Activated CD8-positive, alpha-beta memory T cell treated with anti-CD3 and anti-CD28 coated beads, Interleukin-2, amount 10 ng/mL, durations not matched to agents 7 days and 5 days (primary cell): ENCODE measurements at places on chromosomes 16 and 17. TPM values are rescaled to one million over a fixed set of nuclear protein-coding genes. Genes with fewer than 3 reads are reported as not detected.

REXO5 gene
- total RNA-seq = 18.7 TPM

- peaks cover 5% of the 10 kb centered on the region for H3K4me1 ChIP-seq
- no peak overlapping the region for H3K27ac ChIP-seq
- no peak overlapping the region for H3K4me3 ChIP-seq
- DNase-seq = no peak
- no peaks in the 10 kb centered on the region for H3K27me3 ChIP-seq
- peaks cover 41% of the 10 kb centered on the region for H3K36me3 ChIP-seq
Observed at GRCh38 chr17:78049609-78050008, 78.9 kb downstream of the TMC6 start.

ZG16B gene
- 3.6 TPM for total RNA-seq

GRCh38 chr16:88761143-88761534 is 23.9 kb downstream of the PIEZO1 start:
- H3K4me3 ChIP-seq = no peak overlapping the region
- no peaks in the 10 kb centered on the region for H3K27me3 ChIP-seq
- DNase-seq = no peak
- peaks cover 1% of the 10 kb centered on the region for H3K36me3 ChIP-seq

- H3K36me3 ChIP-seq = peaks cover 3% of the 10 kb centered on the region
- H3K27ac ChIP-seq = no peak overlapping the region
- H3K27me3 ChIP-seq = peaks cover 19% of the 10 kb centered on the region
- DNase-seq = no peak
- H3K4me3 ChIP-seq = no peak overlapping the region
- H3K4me1 ChIP-seq = peaks cover 3% of the 10 kb centered on the region
Observed at GRCh38 chr16:89197633-89198416, 2.5 kb downstream of the SLC22A31 start.

GRCh38 chr16:14963281-14964173 is 11.3 kb upstream of the PDXDC1 start:
- H3K36me3 ChIP-seq = no peaks in the 10 kb centered on the region
- H3K4me1 ChIP-seq = no peaks in the 10 kb centered on the region
- peaks cover 20% of the 10 kb centered on the region for H3K27me3 ChIP-seq
- no peak overlapping the region for H3K4me3 ChIP-seq
- DNase-seq = no peak

DNA sequence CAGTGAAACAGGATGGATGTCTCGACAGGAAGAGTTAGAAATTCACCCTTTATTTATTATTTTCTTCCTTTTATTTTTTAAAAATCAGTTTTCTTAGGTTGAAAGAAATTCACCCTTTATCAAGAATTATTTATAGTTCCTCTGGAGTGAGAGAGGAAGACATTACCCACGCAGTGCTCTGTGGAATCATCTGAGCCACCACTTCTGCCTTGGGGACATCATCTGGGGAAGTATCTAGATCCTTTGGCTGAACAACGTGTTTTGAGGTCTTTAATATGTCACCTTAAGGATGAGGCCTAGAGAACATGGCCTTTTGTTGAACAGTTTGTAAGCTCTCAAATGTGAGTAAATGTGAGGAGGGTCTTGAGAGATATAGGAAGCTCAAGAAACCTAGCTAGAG is 183.3 kb downstream of the UTP18 start:
- H3K36me3 ChIP-seq = peaks cover 1% of the 10 kb centered on the region
- no peak overlapping the region for H3K4me3 ChIP-seq
- peaks cover 16% of the 10 kb centered on the region for H3K4me1 ChIP-seq
- no peak for DNase-seq

DNA sequence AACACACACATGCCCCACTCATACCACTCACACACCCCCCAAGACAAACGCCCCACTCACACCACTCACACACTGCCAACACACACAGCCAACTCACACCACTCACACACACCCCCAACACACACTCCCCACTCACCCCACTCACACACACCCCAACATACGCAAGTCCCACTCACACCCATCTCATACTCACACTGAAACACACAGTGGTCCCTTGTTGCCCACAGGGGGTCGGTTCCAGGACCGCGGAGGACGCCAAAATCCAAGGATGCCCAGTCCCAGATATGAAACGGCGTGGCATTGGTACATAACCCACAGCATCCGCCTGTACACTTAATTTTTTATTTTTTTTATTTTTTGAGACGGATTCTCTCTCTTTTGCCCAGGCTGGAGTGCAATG is 20.9 kb downstream of the RNF213 start:
- H3K27ac ChIP-seq = no peak overlapping the region
- no peak overlapping the region for H3K4me3 ChIP-seq
- peaks cover 55% of the 10 kb centered on the region for H3K36me3 ChIP-seq

DNA sequence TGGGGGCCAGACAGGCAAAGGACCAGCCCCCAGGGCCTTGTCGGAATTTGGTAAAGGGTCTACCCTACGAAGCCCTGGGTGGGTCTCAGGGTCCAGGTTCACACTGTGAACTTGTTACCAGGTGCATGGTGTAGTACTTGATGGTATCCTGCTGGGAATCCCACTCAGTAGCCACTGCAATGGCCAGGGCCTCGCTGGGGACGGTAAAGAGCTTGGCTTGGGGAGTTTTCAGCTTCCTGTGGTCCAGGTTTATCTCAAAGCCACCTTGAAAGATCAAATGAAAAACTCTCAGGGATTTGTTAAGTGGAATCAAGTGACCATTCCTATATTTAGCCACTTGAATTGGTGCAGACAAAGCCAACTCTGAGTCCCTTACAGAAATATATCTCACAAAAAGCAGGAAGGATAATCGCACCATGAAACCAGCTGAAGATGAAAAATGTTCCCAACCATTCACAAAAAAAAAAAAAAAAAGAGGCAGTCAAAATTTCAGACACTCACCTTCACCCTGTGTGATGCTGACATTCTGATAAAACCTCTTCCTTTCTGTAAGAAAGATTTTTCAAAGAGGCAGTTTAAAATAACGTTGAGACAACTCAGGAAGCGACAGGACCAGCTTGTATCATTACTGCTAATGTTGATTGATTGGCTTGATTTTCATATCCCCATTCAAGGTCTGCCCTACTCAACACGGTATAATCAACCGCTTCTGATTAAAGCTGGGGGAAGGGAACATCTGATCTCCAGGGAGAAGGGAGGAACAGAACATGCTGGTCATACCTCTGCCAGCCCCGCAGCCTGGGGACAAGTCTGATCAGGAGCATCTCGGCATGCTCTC is 10.6 kb downstream of the ATPAF2 start:
- no peak overlapping the region for H3K4me3 ChIP-seq
- H3K27ac ChIP-seq = no peak overlapping the region
- H3K27me3 ChIP-seq = no peaks in the 10 kb centered on the region

DNA sequence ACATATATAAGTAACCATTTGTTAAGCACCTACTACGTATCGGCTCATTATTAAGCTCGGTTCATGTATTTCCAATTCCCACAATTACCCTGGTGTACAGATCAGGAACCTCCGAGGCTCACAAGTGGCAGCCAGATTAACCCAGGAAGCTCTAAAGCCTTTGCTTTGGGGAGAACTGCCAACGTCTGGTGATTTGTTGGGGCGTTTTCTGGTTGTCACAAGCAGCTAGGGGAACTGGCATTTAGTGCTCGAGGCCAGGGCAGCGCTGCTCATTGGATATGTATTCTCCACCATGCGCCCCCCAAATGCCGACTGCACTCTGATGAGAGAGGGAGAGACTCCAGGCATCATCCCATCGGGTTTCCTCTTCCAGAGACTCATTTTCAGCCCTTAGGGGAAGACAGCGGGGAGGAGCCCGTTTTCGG is 541 bp downstream of the ZNF18 start:
- H3K27me3 ChIP-seq = no peaks in the 10 kb centered on the region
- peaks cover 12% of the 10 kb centered on the region for H3K36me3 ChIP-seq
- H3K27ac ChIP-seq = peak overlapping the region; percentile 88
- H3K4me3 ChIP-seq = peak overlapping the region; percentile 95

KRTAP4-3 gene
- total RNA-seq = not detected

DNA sequence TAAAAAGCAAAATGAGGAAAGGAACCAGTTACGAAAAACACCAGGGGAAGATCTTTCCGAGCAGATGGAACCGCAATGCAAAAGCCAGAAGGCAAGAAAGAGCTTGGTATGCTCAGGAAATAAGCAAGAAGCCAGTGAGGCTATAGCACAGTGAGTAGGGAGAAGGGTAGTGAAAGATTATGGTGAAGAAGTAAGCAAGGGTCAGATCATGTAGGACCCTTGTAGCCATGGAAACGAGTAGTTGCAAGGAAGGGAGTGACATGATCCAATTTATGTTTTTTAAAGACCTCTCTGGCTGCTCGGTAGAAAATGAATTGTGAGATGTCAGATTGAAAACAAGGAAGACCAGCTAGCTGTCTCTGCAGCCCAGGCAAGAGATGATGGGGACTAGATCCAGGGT is 143.3 kb downstream of the USP31 start:
- peaks cover 15% of the 10 kb centered on the region for H3K27me3 ChIP-seq
- no peaks in the 10 kb centered on the region for H3K36me3 ChIP-seq
- H3K4me3 ChIP-seq = no peak overlapping the region
- H3K4me1 ChIP-seq = no peaks in the 10 kb centered on the region

RASL10B gene
- total RNA-seq = 0.37 TPM

GRCh38 chr16:88705801-88706228 is 393 bp downstream of the RNF166 start:
- no peak for DNase-seq
- H3K36me3 ChIP-seq = peaks cover 6% of the 10 kb centered on the region
- no peaks in the 10 kb centered on the region for H3K27me3 ChIP-seq
- H3K27ac ChIP-seq = peak overlapping the region; percentile 98
- H3K4me3 ChIP-seq = peak overlapping the region; percentile 89

ACSM5 gene
- not detected for total RNA-seq
